ENCODE measurements at places on chromosomes 6 and 20.

GRCh38 chr20:62501801-62502495, 26.2 kb upstream of the GATA5 start:
- DNase-seq: no peak

DNA sequence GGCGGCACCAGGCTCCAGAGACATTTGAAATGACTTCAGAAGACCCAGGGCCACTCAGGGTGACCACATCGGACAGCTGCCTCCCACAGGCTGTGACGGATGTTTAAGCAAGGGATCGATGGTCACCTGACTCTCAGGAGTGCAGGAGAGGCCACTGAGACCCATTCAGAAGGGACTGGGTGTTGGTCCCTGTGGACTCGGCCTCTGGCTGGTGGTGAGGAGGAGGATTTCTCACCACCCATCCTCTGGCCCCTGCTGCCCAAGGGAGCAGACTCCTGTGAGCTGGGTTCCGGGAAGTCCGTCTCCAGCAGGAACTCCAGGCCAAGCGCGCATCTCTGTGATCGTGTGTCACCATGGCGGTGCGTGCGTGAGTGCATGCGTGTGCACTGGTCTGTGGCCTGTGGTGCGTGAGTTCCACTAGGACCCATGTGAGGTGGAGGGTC, 25.5 kb downstream of the NPEPL1 start:
- DNase-seq: no peak

GRCh38 chr6:111162504-111162903, 75.2 kb downstream of the SLC16A10 start:
- DNase-seq: no peak

DNA sequence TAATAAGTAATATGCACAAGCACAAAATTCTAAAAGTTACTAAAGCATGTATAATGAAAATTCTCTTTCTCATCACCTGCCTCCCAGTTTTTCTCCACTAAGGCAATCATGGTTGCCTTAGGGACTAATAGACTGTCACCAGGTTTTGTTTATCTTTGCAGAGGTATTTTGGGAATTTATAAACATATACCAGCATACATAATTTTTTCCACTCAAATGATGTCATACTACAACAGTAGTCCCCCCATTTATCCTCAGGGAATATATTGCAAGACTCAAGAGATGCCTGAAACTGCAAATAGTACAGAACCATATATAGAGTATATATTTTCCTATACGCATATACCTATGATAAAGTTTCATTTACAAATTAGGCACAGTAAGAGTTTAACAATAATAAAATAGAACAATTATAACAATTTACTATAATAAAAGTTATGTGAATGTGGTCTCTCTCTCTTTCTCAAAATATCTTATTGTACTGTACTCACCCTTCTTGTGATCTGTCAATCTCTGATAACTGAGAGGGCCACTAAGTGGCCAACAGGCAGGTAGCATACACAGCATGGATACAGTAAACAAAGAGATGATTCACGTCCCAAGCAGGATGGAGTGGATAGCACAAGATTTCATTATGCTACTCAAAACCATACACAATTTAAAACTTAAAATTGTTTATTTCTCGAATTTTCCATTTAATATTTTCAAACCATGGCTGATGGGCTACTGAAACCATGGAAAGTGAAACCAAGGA, 19.7 kb downstream of the RBL1 start:
- no peak for DNase-seq

- peak; percentile 36 for DNase-seq
Observed at GRCh38 chr6:138572167-138572875, 73.0 kb upstream of the NHSL1 start.

DNA sequence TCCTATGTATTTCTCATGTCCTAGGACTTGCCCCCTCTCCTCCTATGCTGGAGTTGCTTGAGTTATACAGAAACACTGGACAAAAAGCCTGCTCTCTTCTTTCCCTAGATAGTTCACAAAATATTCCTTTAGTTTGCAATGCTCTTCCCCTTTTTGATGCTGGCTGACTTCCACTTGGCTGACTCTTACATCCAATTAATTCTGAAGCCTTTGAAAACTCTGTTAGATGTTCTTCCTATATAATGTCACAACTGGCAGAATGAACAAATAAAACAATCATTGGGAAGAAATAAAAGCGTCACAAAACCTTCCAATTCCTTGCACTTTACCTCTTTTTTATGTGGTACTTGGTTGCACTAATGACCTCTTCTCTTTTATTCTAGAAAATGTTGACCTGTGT, 253.8 kb upstream of the CITED2 start:
- DNase-seq: no peak

DNA sequence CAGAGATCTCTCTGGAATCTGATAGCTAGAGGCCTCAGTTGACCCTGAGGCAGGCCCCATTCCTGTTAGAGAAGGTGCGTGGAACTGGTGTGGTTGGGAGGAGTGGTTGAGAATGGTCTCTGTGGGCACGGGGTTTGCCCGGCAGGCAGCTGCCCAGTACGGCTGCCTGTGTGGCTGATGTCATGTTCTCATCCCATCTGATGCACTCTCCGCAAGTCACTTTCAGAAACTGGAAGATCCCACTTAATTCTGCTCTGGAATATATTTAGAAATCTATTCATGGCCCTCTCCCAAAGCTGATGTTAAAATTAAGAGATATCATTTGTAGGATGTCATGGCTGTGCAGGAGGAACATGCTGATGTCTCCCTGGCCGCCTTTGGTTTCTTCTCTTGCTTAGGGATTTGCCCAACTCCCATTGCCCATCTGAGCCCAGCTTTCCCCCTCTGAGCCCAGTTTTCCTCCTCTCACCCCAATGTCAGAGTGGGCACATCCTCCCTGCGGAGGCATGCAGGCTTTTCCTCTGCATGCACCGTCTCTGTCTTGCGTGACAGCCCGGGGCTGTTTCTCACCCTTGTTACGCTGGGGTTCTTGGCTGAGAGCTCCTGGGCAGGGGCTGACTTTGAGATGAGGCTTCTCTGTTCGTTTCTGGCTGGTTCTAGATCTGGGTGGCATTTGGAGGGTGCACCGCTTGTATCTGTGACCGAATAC, 21.0 kb downstream of the PHACTR3 start:
- DNase-seq: peak; percentile 28

DNA sequence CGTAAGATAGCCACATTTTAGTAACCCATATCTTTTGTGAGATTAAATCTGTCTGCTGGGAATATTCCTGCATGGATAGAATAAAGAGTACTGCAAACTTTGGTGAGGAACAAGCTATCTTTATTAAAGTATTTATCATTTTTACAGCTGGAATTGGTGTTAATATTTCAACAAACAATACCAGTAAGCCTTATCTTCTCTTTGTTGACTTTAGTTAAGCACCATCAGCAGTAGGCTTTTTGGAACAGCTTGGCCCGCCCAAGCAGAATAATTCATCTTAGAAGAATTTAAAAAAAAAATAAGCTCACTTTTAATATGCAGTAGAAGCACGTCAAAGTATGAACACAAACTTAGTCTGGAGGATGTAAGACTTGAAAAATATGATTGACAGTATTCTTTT, 917.8 kb upstream of the ADGRB3 start:
- DNase-seq: no peak

Data from substantia nigra (tissue), 51 donors.